AG08395 (cell line): ENCODE measurements at places on chromosomes 11 and 22.
A peak's percentile ranks its signal among the peaks of the same experiment; 100 is the strongest.

- no peak for DNase-seq
Measured at GRCh38 chr11:57424137-57424791, 2.7 kb downstream of the SLC43A3 start.

DNA sequence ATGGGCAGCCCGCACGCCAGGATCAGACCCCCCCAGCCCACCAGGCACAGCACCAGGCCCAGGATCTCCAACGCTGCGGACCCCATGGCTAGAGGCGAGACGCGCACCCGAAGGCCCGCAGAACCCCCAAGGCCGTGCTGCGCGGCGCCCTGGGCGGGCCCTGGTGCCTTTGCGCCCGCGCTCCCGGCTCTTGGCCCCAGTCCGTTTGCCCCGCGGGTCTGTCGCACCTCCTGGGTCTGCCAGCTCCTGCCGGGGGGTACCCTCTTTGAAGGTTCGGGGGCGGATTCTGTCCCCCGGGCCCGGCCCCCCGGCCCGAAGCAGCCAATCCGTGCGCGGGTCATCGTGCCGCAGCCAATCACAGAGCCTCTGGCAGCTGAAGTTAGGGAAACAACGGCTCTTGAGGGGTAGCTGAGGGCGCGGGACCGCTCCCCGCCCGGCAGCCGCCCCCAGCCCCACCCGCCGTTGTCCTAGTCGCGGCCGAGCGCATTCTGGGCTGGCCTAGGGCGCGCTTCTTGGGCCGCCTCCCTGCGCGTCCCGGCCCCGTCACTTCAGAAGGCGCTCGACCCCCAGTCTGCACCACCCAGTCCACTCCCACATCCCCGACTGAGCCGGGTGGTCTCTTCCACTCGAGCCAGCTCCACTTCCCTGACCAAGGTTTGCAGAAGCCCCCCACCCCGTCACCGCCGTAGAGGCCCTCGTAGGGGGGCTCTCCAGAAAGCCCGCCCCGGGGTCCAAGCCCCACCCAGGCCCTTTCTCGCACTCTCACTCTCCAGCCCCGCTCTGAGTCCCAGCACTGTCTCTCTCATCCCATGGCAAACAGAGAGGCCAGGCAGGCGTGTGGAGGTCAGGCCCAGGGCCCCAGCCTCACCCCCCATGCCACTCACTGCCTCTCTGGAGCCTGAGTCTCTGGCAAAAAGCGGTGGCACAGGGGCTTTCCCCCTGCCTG, at the start of gene CLDN5:
Gene CLDN5, minus strand, starts transcription at position 241 of the 946 bp plus-strand sequence. Its CDS starts 155 bp downstream, at position 86.
- DNase-seq: peak; percentile 68

- no peak for DNase-seq
Measured at GRCh38 chr22:22343581-22344296, 99.2 kb downstream of the VPREB1 start.

DNA sequence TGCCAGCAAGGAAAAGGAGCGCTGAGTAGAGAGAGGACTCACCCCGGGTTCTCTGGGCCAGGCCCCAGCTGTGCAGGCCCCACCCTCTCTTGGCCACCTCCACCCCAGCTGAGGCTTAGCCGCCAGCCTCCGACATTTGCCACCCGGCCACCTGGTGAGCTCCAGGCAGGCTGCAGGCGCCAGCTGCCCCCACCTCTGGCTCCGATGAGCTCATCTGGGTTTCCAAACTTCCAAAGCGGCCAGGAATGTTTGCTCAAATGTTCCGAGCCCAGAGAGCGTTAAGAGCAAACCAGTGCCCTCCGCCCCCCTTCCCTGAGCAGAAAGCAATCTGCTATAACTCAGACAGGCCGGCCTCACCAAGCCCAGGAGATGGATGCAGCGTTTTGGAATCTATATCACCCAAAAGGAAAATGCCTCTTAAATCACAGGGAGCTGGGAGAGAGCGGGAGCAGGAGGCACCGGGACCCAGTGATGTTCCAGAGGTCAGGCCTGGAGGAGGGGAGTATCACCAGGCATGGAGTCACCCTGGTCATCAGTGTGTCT, 9.1 kb upstream of the MN1 start:
- DNase-seq: peak; percentile 77

GRCh38 chr22:48315439-48316256, 1512.0 kb downstream of the BRD1 start:
- no peak for DNase-seq

DNA sequence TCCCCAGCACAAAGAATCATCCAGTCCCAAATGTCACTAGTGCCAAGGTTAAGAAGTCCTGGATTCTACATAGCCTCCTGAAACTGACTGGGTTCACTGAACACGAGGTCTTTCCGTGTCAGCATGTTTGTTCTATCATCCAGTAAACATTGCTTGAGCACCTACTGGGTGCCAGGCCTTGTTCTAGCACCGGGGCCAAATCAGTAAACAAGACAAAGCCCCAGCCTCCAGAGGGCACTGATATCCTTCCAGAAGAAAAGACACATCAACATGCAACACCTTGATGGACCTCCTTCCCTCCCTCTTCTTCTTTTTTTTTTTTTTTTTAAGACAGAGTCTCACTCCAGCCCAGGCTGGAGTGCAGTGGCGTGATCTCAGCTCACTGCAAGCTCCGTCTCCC, 26.9 kb downstream of the TPST2 start:
- DNase-seq: no peak

GRCh38 chr11:113818426-113818825, 38.8 kb downstream of the CLDN25 start:
- no peak for DNase-seq

DNA sequence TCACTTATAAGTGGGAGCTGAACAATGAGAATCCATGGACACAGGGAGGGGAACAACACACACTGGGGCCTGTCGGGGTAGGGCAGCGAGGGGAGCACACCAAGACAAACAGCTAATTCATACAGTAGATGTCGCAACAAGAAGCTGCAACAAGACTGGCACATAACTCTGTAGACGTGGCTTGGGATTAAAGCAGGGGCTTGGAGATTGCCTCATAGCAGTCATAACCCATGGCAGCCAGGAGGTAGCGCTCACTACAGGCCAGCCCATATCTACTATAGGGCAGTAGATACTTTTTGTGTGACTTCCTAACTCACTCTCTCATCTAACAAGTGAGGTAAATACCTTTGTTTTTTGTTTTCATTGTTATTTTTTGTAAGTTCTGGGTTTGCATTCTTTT, 1.7 kb upstream of the OR9G4 start:
- no peak for DNase-seq

DNA sequence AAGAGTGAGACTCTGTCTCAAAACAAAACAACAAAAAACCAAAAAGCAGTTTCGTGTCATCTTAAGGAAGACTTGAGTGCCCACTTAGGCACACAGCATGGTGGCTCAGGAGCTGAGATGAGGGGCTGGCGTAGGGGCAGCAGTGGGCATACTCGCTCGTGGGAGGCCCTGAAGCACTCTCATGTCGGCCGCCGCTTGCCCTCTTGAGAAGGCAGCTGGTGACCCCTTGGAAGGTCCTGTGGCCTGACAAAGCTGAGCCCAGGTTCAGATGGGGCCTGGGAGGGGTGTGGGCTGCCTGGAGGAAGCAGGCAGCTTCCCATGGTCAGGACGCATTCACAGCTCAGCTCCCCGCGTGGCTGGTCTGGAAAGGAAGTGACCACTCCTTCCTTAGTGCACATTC, 15.0 kb downstream of the MUC5B start:
- no peak for DNase-seq

- DNase-seq: no peak
Measured at GRCh38 chr22:48234011-48234410, 1471.6 kb downstream of the TBC1D22A start.

- no peak for DNase-seq
Measured at GRCh38 chr11:537622-538430, 499 bp downstream of the LRRC56 start.

GRCh38 chr11:95542868-95543551, 246.6 kb downstream of the FAM76B start:
- no peak for DNase-seq

- no peak for DNase-seq
Measured at GRCh38 chr22:26075251-26075650, 94.0 kb upstream of the SEZ6L start.

DNA sequence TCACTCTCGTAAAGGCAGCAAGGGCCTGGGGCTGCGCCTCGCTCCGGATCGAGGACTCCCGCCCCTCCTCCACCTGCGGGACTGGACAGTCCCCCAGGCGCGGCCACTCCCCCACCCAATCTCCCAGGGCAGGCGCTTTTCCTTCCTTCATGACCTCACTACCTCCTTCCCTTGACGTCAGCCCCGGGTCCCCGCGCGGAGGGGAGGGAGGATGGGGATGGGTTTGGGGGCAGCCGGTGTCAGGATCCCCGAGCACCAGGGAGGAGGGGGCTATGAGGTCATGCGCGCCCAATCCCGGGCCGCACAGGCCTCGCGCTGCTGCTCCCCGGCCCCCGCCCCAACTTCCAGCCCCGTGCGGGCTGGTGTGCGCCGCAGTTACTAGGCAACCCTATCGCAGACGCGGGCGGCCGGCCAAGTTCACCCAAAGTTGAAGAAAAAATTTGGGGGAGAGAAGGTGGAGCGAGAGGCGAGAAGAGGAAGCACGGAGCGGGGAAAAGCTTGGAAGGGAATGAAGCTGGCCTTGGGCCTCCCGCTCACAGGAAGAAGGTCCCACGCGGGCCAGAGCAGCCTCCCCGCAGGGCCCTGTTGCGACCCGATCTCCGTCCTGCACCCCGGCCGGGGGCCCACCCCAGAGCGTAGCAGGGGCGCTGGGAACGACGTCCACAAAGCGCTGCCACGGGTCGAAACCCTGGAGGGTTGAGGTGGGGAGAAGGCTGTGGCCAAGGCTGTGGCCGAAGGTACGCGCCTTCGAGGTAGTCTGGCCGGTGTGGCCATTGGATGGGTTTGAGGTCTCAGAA, 8.3 kb downstream of the WT1 start:
- no peak for DNase-seq

- DNase-seq: no peak
Measured at GRCh38 chr22:39926753-39927152, 25.9 kb downstream of the GRAP2 start.

- DNase-seq: no peak
Measured at GRCh38 chr11:1303126-1303821, 6.2 kb downstream of the TOLLIP start.

- no peak for DNase-seq
Measured at GRCh38 chr11:104524254-104524653, 360.3 kb upstream of the PDGFD start.

- DNase-seq: no peak
Measured at GRCh38 chr11:14269692-14270573, 89.0 kb downstream of the RRAS2 start.
